ENCODE measurements at places on chromosomes 5 and 9. TPM values are rescaled to one million over a fixed set of nuclear protein-coding genes. Genes with fewer than 3 reads are reported as not detected.

- H3K27ac ChIP-seq = peak overlapping the region; percentile 14
- no peaks in the 10 kb centered on the region for H3K27me3 ChIP-seq
- H3K36me3 ChIP-seq = no peaks in the 10 kb centered on the region
- no peak overlapping the region for H3K4me3 ChIP-seq
- no peak for DNase-seq
These were observed 7.5 kb downstream of the FAXDC2 start for GRCh38 chr5:154842689-154843530.

DNA sequence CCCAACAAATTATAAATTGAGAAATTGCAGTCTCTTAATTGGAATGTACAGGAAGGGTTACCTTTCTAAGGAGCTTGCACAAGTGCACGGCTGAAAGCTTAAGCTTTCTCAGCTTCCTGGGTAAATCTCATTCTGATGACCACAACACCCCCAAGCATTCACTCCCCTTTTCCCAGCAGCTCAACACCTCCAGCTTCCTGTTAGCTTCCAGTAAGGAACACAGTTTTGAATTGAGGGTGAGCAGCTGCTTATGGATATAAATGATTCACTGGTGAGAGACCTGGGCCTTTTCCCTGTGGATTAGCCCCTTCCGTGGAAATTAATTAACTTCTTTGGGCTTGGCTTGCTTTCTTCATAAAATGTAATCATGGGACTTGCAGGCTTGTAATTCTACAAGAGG is 101.2 kb downstream of the SLC28A3 start:
- H3K27me3 ChIP-seq = no peaks in the 10 kb centered on the region
- no peaks in the 10 kb centered on the region for H3K36me3 ChIP-seq
- H3K4me3 ChIP-seq = no peak overlapping the region
- no peaks in the 10 kb centered on the region for H3K4me1 ChIP-seq

DNA sequence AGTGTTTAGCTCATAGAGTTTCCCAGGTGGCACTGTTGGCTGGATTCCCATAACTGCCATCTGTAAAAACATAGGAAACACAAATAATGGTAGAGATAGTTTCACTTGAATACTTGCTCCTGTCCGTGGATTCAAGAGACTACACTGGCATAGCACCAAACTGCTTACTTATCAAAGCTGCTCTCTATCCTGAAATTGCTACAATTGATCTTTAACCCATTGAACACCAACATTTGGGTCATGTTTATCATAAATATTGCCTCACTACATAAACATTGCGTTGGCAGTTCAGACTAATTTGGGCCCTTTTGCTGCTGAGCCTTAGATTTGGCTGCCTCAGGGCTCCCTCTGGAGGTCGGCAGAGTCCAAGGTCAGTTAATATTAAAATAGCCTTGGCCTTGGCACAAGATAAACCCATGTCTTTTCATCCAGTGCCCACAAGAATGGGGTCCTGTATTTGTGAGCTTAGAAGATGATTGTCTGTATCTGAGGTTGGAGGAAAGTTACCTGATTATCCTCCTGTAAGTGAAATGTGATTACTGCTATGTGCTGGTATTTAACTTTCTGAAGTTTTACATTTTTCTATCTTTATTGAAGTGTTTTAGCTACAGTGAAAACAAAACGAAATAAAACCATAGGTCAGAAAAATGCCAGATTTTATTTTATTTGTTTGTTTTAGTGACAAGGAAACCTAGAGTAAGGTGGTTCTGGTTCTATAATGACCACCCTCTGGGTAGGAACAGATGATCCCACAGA is 4.0 kb upstream of the RANBP3L start:
- no peaks in the 10 kb centered on the region for H3K4me1 ChIP-seq
- no peaks in the 10 kb centered on the region for H3K27me3 ChIP-seq
- peak overlapping the region; percentile 60 for H3K27ac ChIP-seq
- DNase-seq = peak; percentile 78

- no peaks in the 10 kb centered on the region for H3K4me1 ChIP-seq
- no peak for DNase-seq
- H3K27ac ChIP-seq = no peak overlapping the region
- no peak overlapping the region for H3K4me3 ChIP-seq
- H3K27me3 ChIP-seq = no peaks in the 10 kb centered on the region
- H3K36me3 ChIP-seq = no peaks in the 10 kb centered on the region
These were observed 99.5 kb downstream of the PJA2 start for GRCh38 chr5:109310315-109310714.

DNA sequence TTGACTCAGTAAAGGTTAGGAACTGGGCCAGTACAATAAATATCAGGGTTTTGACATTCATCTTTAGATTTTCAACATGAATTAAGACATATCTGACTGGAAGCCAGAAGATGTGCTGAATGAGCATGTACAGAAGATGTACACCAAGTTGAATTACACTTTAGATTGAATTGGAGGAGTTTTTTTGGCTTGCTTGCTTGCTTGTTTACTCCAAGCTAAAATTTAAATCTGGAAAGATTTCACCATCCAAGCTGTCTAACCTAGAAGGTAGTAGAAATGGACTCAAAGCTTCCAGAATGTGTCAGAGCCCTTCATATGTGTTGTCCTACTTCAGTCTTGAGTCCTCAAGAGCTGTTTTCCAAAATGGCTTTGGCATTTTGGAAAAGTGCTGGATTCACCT is 49.0 kb upstream of the FCHO2 start:
- no peak overlapping the region for H3K4me3 ChIP-seq
- no peaks in the 10 kb centered on the region for H3K27me3 ChIP-seq
- DNase-seq = no peak
- no peak overlapping the region for H3K27ac ChIP-seq
- peaks cover 11% of the 10 kb centered on the region for H3K36me3 ChIP-seq

GRCh38 chr9:126852086-126852688 is 8.3 kb upstream of the ZBTB34 start:
- DNase-seq = no peak
- H3K4me1 ChIP-seq = no peaks in the 10 kb centered on the region
- no peak overlapping the region for H3K4me3 ChIP-seq
- no peak overlapping the region for H3K27ac ChIP-seq

DNA sequence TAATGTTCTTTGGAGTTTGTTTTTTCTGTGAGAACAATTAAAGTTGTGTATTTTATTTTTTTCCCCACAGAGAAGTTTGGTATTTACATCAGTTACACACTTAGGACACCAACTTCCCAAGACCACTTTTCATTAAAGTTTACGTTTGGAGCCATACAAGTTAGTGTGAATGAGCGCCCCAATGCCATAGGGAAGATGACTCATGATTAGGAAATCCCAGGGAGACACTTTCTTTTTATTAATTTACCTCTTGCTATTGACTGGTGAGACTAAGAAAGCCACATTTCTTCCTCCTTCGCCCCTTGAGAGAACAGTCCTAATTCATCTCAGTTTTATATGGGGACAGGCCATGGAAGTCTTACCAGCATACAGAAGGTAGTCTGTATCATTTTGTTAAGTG is 57.1 kb downstream of the EDIL3 start:
- no peak overlapping the region for H3K27ac ChIP-seq
- H3K4me3 ChIP-seq = no peak overlapping the region
- no peaks in the 10 kb centered on the region for H3K27me3 ChIP-seq
- H3K36me3 ChIP-seq = no peaks in the 10 kb centered on the region
- DNase-seq = no peak

- no peaks in the 10 kb centered on the region for H3K36me3 ChIP-seq
- no peak overlapping the region for H3K27ac ChIP-seq
- no peak overlapping the region for H3K4me3 ChIP-seq
These were observed 127.1 kb downstream of the TAF11L14 start for GRCh38 chr5:17761326-17761725.

DNA sequence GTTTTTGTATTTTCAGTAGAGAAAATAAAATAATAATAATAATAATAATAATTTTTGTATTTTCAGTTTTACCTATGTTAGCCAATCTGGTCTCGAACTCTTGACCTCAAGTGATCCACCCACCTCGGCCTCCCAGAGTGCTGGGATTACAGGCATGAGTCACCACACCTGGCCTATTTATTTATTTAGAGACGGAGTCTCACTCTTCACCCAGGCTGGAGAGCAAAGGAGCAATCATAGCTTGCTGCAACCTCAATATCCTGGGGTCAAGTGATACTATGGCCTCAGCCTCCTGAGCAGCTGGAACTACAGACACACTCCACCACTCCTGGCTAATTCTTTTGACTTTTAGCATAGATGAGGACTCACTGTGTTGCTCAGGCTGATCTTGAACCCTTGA is 167.5 kb downstream of the TLE1 start:
- H3K4me3 ChIP-seq = no peak overlapping the region
- H3K36me3 ChIP-seq = no peaks in the 10 kb centered on the region
- H3K4me1 ChIP-seq = no peaks in the 10 kb centered on the region
- H3K27ac ChIP-seq = no peak overlapping the region
- no peak for DNase-seq

- no peak for DNase-seq
- no peaks in the 10 kb centered on the region for H3K4me1 ChIP-seq
- H3K27ac ChIP-seq = no peak overlapping the region
- H3K36me3 ChIP-seq = no peaks in the 10 kb centered on the region
- H3K27me3 ChIP-seq = no peaks in the 10 kb centered on the region
- H3K4me3 ChIP-seq = no peak overlapping the region
These were observed 23.9 kb upstream of the PPP2R2B start for GRCh38 chr5:146902471-146902870.

DNA sequence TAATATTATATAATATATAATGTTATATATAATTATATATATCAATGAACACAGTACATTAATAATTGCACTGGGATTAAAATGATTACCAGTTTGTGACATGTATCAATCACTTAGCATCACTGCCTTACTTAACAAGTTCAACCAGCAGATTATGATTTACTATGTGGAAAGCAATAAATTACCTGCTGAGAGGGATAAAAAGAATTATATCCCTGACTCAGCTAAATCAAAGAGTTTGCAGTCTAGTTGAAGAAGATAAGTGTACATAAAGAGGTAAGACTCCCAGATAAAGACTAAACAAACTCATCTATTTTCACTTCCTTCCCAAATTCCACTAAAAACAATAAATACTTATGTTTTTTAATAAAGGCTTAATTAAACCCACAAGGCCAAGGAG is 11.2 kb downstream of the PLAA start:
- H3K36me3 ChIP-seq = no peaks in the 10 kb centered on the region
- no peak overlapping the region for H3K27ac ChIP-seq
- H3K27me3 ChIP-seq = no peaks in the 10 kb centered on the region
- H3K4me1 ChIP-seq = no peaks in the 10 kb centered on the region

- no peak overlapping the region for H3K4me3 ChIP-seq
- no peaks in the 10 kb centered on the region for H3K4me1 ChIP-seq
- peaks cover 24% of the 10 kb centered on the region for H3K36me3 ChIP-seq
- H3K27me3 ChIP-seq = no peaks in the 10 kb centered on the region
- no peak overlapping the region for H3K27ac ChIP-seq
These were observed 15.0 kb downstream of the PSMB7 start for GRCh38 chr9:124399968-124400940.

- peaks cover 35% of the 10 kb centered on the region for H3K4me1 ChIP-seq
- no peak overlapping the region for H3K4me3 ChIP-seq
- H3K27ac ChIP-seq = peak overlapping the region; percentile 13
- DNase-seq = no peak
- peaks cover 40% of the 10 kb centered on the region for H3K36me3 ChIP-seq
These were observed 51.0 kb downstream of the IARS1 start for GRCh38 chr9:92242260-92243136.

DNA sequence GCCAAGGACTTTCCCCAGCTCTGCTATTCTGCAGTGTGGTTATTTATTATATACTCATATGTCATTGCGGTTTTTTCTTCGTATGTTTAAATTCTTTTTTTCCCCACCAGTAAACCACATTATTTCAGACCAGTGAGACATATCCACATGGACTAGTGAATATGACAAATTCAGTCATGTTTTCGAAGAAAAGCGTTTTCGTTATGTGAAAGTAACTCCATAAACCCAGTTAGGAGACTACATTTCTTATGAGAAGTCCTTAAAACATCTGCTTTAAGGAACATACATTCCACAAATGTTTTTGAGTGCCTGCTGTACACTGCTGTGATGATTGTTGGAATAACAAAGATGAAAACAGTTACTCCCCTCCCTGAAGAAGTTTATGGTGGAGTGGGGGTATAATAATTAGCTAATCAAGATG is 591.8 kb upstream of the CLINT1 start:
- H3K4me1 ChIP-seq = no peaks in the 10 kb centered on the region
- no peak overlapping the region for H3K27ac ChIP-seq
- no peak for DNase-seq
- H3K4me3 ChIP-seq = no peak overlapping the region

DNA sequence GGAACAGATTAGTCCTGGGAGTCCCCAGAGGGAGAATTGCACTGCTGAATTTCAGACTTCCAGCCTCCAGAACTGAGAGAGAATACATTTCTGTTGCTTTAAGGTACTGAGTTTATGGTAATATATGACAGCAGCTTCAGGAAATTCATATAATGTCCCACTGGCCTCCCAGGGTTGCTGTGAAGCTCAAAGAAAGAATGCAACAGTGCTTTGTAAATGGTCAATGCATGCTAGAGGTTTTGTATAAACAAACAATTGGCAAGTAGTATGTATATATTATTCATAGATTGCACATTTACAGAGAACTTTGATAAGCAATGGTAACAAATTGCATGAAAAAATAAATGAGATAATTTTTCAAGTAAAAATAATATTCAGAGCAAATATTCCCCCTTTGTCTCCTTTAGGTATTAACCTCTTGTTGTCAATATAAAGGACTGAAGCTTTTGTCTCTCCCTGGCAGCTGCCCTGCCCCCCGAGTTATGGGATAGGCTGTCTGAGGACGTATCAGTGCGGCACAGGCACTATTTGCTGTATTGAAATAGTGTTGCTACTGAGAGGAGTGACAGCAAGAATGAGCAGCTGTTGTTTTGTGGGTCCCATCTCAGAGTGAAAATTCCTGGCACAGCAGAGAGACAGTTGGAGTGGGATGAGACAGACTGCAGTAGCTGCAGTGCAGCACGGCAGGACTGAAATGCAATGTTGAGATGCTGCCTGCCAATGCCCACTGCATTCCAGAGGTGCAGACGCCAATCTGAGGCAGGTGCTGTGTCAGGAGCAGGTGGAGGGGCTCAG is 194.2 kb upstream of the GLRA1 start:
- no peaks in the 10 kb centered on the region for H3K4me1 ChIP-seq
- H3K36me3 ChIP-seq = no peaks in the 10 kb centered on the region
- H3K4me3 ChIP-seq = no peak overlapping the region
- no peaks in the 10 kb centered on the region for H3K27me3 ChIP-seq
- no peak for DNase-seq

DNA sequence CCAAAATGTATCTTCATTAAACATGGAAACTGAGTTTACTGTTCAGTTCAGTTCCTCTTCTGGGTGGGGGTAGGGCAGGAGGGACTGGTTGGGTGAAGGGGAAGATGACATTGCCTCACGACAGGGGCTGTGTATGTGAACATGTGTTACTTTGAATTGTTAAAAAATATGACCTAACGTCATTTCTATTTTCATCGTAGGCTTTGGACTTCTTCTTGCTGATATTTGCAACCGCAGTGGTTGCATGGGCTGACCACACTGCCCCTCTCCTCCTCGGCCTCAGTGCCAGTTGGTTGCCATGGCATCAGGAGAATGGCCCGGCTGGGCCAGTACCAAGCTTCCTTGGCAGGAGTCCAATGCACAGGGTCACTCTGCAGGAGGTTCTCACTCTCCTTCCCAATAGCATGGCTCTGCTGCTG is 41.5 kb downstream of the HACD4 start:
- DNase-seq = peak; percentile 42
- H3K36me3 ChIP-seq = no peaks in the 10 kb centered on the region
- no peaks in the 10 kb centered on the region for H3K4me1 ChIP-seq
- no peak overlapping the region for H3K27ac ChIP-seq
- H3K4me3 ChIP-seq = no peak overlapping the region

The COL15A1 gene
- total RNA-seq = 0.12 TPM

The IFNA2 gene
- not detected for total RNA-seq

The BARHL1 gene
- not detected for total RNA-seq

The SPARC gene
- 205 TPM for total RNA-seq

The GRXCR2 gene
- not detected for total RNA-seq

The RASGEF1C gene
- total RNA-seq = not detected

Data from right lobe of liver (tissue), 6 donors.